HFF-Myc (cell line): ENCODE measurements at places on chromosomes 5 and 9.

- DNase-seq = no peak
Observed at GRCh38 chr9:107732781-107733522, 243.4 kb upstream of the KLF4 start.

DNA sequence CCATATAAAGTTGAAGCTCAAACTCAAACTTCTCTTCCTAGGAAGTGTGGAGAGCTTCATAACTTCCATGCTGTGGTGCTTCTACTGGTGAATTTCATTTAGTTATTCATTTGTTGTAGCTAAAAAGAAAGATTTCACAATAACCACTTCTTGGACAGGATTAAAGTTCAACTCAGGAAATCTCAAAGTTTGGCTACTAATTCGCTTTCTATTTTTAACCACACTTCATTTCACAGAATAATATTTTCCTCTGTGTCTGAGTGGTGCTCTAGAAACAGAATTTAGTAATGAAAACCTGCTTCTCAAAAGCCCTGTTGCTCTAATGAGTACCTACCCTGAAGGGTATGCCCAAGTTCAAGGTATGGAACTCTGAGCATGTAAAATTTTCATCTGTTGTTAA, 73.9 kb downstream of the ACTBL2 start:
- no peak for DNase-seq

DNA sequence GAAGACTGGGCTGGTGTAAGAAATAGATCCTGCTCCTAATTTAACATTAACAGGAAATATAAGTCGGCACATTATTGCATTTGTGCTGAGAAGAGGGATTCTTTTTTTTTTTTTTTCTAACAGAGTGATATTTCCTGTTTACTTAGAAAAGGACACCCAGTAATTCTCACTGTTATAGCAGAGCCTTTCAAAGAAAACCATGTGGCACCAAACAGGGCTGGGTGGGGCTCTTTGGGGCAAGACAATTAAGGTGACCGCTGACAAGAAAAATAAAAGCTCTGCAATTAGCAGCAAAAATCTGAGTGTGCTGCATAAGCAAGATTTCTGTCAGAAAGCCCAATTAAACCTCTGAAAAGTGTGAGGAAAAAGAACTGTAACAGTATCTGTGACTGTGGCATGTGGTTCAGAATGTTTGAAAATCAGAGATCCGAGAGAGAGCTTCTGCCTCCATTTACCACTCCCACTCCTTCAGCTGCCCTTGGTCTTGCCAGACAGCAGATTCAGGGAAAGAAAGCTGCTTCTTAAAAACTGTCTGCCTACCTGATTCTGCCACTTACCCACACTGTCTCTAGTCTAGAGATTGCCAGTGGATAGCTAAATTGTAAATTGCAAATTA, 77.1 kb upstream of the IQGAP2 start:
- no peak for DNase-seq

GRCh38 chr9:111514967-111515366, 10.0 kb upstream of the ZNF483 start:
- DNase-seq = no peak

DNA sequence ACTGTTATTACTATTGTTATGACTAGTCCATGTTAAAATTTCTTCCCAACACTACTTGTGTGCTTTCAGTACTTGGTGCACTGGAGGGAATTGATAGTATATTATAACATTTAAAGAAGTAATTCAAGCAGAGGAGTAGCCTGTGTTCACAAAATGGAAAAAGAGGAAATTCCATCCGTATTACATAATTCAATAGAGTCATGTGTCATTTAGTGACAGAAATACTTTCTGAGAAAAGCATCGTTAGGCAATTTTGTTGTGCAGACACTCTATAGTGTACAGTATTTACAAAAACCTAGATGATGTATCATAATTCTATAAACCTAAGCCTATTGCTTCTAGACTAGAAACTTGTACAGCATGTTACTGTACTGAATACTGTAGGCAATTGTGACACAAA, 78.3 kb upstream of the PCSK5 start:
- no peak for DNase-seq

- DNase-seq = no peak
Observed at GRCh38 chr5:142245786-142246185, 79.0 kb downstream of the SPRY4 start.

DNA sequence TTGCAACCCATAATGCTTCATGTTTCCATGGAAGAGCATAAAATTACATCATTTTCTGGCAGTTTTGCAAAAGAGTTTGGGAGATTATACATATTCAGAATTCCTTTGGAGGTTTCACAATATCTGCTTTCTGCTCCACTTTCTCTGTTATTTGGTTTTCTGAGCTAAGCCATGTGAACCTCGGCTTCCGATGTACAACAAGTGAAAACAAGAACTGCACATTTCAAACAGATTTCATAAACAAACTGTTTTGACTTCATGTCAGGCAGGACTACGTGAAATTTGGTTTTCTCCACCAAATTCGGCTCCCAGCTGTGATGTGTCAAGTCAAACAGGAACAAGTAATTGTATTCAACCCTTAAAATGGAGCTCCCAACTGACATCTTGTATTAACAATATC, 609.8 kb downstream of the IRX1 start:
- DNase-seq = no peak
